Pons (tissue), 1 donor: ENCODE measurements at places on chromosomes 6 and 20.

DNA sequence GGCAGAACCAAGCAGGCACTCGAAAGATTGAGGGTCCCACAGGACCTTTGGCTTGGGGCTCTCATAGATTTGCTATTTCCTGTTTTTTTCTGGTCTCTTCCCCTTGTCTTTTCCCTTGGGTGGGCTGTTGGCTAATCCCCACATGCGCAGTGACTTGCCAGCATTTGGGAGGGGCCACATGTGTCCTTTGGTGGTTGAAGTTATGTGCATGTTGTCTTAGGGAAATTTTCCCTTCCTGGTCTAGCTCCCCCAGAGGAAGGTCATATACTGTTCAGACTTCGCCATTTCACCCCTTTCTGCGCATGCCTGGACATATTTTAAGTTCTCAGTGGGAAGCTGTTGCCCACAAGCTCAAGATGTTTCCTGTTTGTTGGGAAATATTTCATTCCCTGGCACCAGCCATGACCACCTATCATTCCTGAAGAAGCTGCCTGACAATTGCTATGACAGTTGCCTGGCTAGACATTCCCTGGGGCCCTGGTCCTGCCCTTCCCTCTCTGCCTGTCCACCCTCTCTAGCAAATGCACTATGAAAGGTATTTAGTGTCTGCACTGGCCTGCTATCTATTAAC is 156.2 kb upstream of the THBS2 start:
- no peak for DNase-seq

DNA sequence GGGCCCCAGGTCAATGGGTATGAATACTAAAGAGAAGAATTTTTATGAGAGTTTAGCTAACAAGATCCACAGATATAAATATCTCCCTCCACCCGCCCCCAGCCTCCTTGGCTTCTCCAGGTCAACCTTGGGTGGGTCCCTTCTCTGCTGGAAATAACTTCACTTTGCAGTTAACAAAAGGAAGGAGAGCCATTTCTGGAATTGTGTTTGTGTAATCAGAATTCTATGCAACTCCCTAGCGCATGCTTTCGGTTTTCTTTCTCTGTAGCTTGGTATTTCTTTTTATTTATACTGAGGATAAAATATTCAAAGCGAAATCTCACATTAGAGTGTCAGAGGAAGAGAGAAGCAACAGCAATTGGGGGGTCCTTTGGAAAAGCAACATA is 27.1 kb downstream of the RIPOR2 start:
- DNase-seq = no peak

- DNase-seq = no peak
Measured at GRCh38 chr6:28333047-28333446, 2.9 kb downstream of the ZSCAN31 start.

- no peak for DNase-seq
Measured at GRCh38 chr6:3013486-3013885, 13.8 kb downstream of the NQO2 start.

GRCh38 chr6:46677314-46677654 is 10.4 kb upstream of the TDRD6 start:
- DNase-seq = no peak

DNA sequence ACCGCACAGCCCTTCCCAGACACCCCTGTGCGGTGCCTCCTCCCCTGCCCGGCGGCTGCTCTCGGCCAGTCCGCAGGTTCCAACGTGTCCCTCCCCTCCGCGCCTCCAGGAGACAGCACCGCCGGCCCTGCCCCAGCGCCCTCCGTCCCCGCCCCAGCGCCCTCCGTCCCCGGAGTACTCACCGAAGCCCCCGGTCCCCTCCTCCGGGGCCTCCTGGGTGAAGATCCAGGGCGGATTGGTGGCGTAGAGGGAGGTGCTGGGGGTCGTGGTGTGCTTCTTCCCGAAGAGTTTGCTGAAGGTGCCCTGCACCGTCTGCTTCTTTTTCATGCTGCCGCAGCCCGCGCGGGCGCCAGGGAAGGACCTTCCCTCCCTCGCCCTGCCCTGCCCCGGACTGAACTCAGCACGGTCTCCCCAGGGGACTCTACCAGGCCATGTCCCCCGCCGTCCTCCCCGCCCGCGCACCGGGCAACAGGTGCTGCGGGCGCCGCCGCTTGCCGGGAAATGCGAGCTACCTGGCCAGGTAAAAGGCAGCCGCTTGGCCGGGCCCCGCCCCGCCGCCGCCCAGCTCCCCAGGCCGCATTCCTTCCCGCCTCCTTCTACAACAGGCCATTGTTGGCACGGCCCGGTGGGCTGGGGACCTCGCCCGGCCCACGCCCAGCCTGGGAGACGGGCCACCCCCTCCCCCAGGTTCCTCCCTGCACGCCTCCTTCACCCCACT is at the start of gene C6orf132:
Gene C6orf132 (minus strand): TSS at position 503 of the 718 bp plus-strand sequence. CDS start 176 bp downstream, at position 327.
- no peak for DNase-seq

GRCh38 chr20:35568645-35569044 is 26.8 kb downstream of the ERGIC3 start:
- no peak for DNase-seq

GRCh38 chr6:135173242-135173988 is 7.7 kb upstream of the MYB start:
- no peak for DNase-seq

GRCh38 chr6:135853227-135853626 is 1.7 kb downstream of the PDE7B start:
- peak; percentile 37 for DNase-seq

DNA sequence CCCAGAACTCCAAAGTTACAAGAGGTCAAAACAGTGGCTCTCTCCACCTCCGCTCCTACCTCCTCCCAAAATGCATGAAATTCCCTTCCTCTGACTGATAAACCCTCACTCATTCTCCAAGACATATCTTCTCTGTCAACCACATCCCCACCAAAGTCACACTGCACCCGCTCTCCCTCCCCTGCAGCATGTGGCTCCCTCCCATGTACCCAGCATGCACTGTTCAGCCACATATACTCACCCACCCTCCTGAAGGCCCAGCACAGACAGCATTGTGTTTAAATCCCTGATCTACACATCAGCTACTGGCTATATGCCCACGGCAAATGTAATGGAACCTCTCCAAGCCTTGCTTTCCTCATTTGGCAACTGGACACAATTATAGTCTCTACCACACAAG is 5.5 kb upstream of the POU5F1 start:
- no peak for DNase-seq

GRCh38 chr6:75611702-75612375 is 10.2 kb downstream of the SENP6 start:
- no peak for DNase-seq

- DNase-seq = no peak
Measured at GRCh38 chr6:169220068-169220964, 33.3 kb downstream of the THBS2 start.

- no peak for DNase-seq
Measured at GRCh38 chr6:96520171-96521115, 1.2 kb upstream of the UFL1 start.

DNA sequence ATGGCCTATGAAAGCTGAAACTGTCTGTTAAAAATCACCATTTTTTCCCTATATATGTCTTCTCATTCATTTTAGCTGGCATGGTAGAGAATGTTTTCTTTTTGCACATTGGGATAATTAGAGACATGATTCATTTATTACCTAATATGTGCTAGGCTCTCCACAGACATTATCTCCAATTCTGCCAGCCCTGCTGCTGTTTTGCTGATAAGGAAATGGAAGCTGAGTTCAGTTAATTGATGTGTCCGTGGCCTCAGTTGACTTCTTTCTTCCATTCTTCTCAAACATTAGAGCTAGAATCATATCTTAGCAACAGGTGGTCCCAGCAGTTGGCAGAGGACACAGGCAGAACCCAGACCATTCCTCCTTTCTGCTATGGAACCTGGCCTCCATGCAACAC is 644.1 kb upstream of the CITED2 start:
- DNase-seq = no peak

DNA sequence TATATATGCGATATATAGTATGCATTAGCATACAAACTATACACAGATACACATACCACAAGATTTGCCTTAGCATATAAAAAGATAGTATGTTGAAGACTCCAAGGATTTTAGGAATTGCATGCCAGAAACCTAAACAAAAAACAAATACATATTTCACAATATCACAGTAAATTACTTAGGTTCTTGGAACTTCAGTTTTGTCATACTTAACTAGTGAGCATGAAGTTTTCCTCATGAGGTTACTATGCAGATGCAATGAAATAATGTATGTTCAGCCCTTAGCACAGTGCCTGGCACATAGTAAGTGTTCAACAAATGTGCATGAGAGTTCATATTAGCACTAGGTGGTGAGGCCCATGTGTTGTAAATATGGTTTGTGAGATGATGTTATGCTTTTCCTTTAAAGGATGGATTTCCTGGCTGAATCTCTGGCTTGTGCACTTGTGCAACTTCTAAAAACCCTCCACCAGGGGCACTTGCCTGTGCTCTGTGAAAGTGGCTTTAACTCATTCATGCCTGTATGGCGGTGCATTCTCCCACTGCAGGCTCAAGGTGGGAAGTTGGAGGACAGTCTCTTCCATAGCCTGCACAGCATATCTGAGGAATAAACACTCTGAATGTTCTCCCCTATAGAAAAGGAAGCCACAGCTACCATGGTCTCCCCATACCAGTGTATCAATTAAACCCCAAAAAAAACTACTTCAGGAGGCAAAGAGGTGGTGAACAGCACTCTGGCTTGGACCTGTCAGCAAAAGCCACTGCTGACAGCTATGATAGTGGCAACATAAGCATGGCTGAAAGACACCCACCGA is 624.1 kb upstream of the CDH4 start:
- no peak for DNase-seq

GRCh38 chr20:39117491-39117890 is 155.3 kb downstream of the DHX35 start:
- DNase-seq = no peak

- no peak for DNase-seq
Measured at GRCh38 chr6:25167961-25168360, 111.2 kb upstream of the CARMIL1 start.

- DNase-seq = no peak
Measured at GRCh38 chr6:119575721-119576120, 226.2 kb upstream of the MAN1A1 start.
